ENCODE measurements at places on chromosomes 3 and 15.

DNA sequence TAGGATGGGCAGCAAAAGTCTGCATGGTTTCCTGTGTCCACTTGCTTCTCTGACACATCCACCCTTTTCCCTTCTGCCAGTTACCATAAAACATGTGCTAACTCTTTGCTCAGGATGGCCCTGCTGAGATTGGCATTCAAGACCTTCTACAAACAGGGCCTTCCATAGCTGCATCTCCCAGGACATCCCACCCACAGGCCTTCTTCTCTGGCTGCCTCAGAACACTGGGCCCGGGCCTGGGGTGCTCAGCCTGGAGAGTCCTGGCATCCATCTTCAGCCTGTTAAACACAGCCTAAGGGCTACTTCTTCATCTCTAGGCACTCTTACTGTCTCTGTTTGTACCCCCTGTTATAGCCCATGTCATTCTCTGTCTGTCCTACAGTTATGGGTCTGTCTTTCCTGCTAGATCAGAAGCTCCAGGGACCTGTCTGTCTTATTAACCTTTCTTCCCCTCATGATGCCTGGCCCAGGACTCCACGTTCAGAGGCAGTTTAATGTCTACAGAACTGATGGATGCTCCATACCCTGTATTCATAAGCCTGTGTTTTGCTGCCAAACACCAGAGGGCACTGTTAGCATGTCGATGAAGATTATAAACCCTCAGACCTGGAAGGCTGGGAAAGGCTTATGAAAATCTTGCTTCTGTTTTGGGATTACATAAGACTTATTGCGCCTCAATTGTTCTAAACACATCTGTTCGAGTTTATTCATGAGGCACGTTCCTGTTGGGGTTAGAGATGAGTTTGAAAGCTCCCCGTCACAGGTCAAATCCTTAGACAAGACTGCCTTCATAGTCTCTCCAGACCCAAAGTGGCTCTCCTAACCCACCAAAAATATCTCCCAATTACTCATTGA is 16.5 kb downstream of the SEMA3G start:
- peak; percentile 42 for DNase-seq

- no peak for DNase-seq
Measured at GRCh38 chr15:39499042-39499441, 81.8 kb upstream of the THBS1 start.

GRCh38 chr3:141682007-141682406 is 56.1 kb upstream of the RNF7 start:
- no peak for DNase-seq

- DNase-seq = no peak
Measured at GRCh38 chr15:42053914-42054313, 33.1 kb upstream of the PLA2G4E start.

GRCh38 chr15:93073465-93073952 is 15.5 kb downstream of the RGMA start:
- no peak for DNase-seq

DNA sequence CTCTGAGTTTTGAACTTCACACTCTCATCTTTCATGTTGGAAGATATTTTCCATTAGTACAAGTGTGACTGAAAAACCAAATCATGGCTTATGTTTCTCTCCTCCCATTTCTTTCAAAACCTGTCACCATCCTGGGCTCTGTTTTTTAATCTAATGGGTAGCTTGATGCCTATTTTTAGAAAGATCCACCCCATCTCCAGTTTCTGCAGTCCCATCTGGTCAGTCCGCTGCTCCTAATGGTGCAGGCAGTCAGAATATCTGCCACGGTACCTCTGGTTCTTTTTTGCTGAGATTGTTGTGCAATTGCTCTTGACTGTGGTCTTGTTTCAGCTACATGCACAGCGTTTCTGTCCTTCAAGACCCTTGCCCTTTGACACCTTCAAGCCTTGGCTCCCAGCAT is 240.9 kb upstream of the CADM2 start:
- no peak for DNase-seq

GRCh38 chr15:40938536-40938870 is 9.4 kb downstream of the DLL4 start:
- no peak for DNase-seq

- DNase-seq = no peak
Measured at GRCh38 chr15:60324706-60325438, 72.9 kb downstream of the ANXA2 start.

DNA sequence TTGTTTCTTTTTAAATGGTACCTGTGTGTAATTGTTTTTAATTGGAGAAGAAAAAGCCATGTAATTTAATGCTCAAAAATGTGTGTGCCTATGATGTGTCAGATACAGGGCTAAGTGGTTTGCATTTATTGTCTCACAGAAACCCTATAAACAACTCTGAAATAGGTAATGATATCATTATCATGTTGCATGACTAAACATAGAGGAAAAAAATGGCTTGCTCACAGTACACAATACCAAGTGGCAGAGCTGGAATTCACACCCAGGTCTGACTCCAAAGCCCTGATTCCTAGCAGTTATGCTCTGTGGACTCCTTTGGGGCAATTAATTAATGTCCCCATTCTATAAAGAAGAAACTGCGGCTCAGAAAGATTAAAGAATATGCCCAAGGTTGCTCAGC is 237.4 kb upstream of the TRIM42 start:
- no peak for DNase-seq

- DNase-seq = no peak
Measured at GRCh38 chr3:96619475-96619874, 194.9 kb upstream of the EPHA6 start.

DNA sequence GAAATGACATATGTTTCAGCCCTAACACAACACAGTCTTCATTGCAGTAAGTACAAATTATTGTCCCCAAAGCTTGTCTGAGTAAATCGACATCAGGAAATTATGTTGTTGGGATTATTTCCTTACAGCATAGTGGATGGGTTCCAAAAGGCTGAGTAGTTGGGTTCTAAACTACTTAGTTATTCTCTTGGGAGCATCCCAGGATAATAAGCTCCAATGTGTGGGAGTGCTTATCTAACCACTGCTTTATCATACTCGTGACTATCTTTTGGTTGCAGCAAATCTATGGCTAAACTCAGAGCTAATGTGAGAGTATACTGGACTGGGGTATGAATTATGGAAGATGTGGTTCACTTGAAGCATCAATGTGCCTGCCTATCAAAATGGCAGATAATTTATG is 128.5 kb downstream of the RBMS3 start:
- no peak for DNase-seq

DNA sequence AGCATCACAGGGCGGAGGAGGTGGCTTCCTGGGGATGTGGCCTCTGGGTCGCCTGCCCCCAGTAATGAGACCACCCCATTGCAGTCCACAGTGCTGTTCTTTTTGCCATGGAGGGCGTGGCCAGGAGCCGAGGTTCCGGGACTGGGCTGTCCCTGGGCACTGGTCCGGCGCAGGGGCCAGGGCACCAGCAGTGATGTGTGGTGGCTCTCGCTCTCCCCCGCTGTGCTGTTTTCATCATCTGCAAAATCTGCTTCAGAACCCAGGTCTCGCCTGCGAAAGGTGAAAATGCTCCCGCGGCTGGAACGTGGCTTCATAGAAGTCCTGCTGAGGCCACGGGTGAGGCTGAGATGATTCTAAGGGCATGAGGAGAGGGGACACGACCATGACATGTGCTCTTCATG is 45.8 kb downstream of the SCN5A start:
- no peak for DNase-seq

Data from hypothalamus (tissue), 51 donors.